Osteoblast (primary cell): ENCODE measurements at places on chromosomes 3 and 15. TPM values are rescaled to one million over a fixed set of nuclear protein-coding genes. Genes with fewer than 3 reads are reported as not detected.

HRH1 gene
- total RNA-seq, result 9.8 and 12.4 TPM in 2 replicates

PTH1R gene
- 0.29 and 0.36 TPM in 2 replicates for total RNA-seq

ATP13A4 gene
- 0.29 TPM in 1 of 2 replicates, not detected in the other for total RNA-seq

OR4M2 gene
- not detected in 2 replicates for total RNA-seq

TGM4 gene
- total RNA-seq, result not detected in 2 replicates

CCR8 gene
- total RNA-seq, result not detected in 2 replicates

CIB2 gene
- total RNA-seq, result 1.5 and 2.2 TPM in 2 replicates

STRA6 gene
- under 0.01 and 0.36 TPM in 2 replicates for total RNA-seq

SV2B gene
- total RNA-seq, result under 0.01 TPM in 1 of 2 replicates, not detected in the other

IGDCC3 gene
- 0.29 TPM in 1 of 2 replicates, not detected in the other for total RNA-seq

ADGRG7 gene
- total RNA-seq, result not detected in 2 replicates

ZNF35 gene
- 14.7 and 16.3 TPM in 2 replicates for total RNA-seq

GOLGA6L4 gene
- total RNA-seq, result 1.5 and 1.8 TPM in 2 replicates

TMEM158 gene
- total RNA-seq, result 4.7 and 9.0 TPM in 2 replicates

COL8A1 gene
- 311 and 720 TPM in 2 replicates for total RNA-seq

GHSR gene
- total RNA-seq, result not detected in 2 replicates

TMEM207 gene
- total RNA-seq, result not detected in 2 replicates

CPLX3 gene
- not detected in 2 replicates for total RNA-seq

TRIM42 gene
- not detected in 2 replicates for total RNA-seq

ROPN1 gene
- not detected in 2 replicates for total RNA-seq

PAQR5 gene
- 1.1 and 1.5 TPM in 2 replicates for total RNA-seq

KCTD6 gene
- 8.0 and 10.6 TPM in 2 replicates for total RNA-seq

PTX3 gene
- total RNA-seq, result 537 and 689 TPM in 2 replicates

LRRN1 gene
- 3.5 and 4.0 TPM in 2 replicates for total RNA-seq

RETNLB gene
- not detected in 2 replicates for total RNA-seq

FLNB gene
- total RNA-seq, result 259 and 274 TPM in 2 replicates

ASB14 gene
- not detected in 2 replicates for total RNA-seq

DUOXA2 gene
- not detected in 2 replicates for total RNA-seq

MINAR1 gene
- total RNA-seq, result 2.1 and 2.5 TPM in 2 replicates

WDR93 gene
- total RNA-seq, result under 0.01 and 0.36 TPM in 2 replicates
